Hepatocyte (in vitro differentiated cells): ENCODE measurements at places on chromosomes 12 and 14. TPM values are rescaled to one million over a fixed set of nuclear protein-coding genes. Genes with fewer than 3 reads are reported as not detected.

Gene SERPINA12
- 0.60 TPM in 1 of 2 replicates, not detected in the other for total RNA-seq

Gene CAPZA3
- total RNA-seq, result not detected in 2 replicates

Gene ZC2HC1C
- total RNA-seq, result 1.7 and 14.9 TPM in 2 replicates

DNA sequence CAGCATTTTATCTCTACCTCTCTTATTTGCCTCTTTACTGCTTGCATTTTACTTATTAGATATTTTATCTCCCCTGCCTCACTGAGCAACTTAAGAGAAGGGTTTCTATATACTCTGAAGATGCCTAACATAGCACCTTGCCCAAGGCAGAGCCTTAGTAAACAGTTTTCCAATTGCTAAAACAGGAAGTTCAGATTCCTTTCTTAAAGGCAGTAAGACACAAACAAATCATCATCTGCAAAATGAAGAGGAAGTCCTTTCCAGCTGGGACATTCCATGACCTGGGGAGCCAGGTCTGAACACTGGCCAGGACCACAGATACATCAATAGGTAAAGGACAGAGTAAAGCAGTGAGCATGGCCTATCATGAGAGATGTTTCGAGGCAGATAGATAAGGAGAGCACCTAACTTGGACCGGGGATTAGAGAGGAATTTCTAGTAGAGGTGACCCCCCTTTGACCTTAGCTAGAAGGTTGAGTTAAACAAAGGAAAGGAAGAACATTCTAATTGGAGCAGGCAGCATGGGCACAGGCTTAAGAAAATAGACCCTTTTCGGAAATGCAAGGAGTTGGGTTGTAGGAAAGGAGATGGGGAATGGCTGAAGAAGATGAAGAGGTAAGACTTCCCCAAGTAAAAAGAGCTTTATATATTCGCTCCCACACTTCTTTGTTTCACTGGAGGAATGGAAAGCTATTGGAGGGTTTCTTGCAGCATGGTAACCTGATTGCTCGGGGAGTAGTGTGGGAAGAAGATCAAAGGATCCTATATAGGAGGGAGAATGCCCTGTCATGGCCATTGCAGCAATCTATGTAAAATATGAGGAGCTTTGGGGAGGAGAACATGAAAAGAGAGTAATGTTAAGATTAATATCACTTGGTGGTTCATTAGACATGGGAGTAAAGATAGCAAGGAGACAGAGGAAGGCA, 94.8 kb downstream of the PHLDA1 start:
- DNase-seq, result no peak

DNA sequence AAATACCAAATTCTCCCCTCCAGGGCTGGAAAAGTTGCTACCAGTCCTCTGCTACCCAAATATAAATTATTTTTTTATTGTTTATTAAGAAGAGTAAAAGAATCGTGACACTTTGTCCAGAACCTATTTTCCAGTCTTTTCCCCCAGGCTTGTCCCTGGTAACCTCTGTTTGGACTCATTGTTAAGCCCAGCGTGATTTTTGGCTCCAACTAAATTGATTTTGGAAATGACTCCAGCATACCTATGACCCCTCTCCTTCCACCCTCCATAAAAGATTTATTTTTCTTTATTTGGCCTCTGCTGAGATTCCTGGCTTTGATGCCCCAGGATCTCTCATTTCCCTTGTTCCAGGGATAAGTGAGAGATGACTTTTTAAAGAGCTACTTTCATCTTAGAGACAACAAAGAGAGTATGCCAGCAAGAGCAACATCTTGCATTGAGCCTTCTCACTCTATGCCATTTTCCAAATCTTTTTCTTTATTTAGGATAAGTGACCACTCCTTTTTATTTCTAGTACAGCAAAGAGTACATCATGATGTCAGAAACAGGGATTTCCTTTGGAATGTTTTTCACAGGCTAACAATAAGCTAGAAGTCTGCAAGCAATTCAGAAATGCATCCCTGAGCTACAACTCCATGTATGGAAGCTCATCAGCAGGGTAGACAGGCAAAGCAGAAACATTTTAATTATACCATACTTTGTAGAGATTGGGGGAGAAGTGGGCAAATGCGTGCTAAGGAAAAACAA, 75.8 kb downstream of the DAD1 start:
- DNase-seq, result no peak
